BE2C (cell line): ENCODE measurements at places on chromosomes 5 and 9.

GRCh38 chr9:136903041-136903554, 16.8 kb downstream of the TRAF2 start:
- DNase-seq = no peak

DNA sequence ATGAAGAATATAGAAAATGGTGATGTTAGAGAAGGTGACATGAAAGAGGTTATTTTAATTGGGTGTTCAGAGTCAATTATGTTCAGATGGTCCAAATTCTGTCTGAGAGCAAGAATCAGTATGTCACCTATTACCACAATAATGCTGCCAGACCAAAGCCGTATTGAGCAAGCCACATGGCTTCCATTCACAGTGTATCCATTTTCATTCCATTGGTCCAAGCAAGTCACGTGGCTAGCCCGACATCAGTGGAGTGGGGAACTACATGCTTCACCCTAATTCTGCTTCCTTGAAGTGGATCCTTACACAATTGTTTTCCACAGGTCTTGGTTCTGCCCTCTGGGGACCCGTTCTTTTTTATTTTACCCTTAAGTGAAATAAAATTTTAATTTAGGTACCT, 413.5 kb downstream of the EBF1 start:
- no peak for DNase-seq

GRCh38 chr9:121831869-121832268, 180.4 kb downstream of the DAB2IP start:
- no peak for DNase-seq

DNA sequence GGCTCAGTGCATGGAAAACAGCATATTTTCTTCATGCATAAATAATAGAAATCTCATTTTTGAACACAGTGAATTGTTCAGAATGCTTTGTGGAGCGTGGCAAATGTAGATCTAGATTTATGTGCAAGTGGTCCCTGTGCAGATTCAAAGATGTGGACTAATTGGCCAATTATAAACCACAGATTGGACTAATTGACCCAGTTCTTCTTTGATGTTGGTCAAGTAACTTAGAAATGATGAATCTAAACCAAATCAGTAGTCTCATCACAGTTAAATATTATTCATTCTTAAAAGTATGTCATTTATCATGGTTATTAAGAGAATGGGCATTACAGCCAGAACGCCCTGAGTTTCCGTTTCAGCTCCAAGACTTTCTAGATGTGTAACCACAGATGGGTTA, 11.7 kb upstream of the PDE4D start:
- DNase-seq = no peak

DNA sequence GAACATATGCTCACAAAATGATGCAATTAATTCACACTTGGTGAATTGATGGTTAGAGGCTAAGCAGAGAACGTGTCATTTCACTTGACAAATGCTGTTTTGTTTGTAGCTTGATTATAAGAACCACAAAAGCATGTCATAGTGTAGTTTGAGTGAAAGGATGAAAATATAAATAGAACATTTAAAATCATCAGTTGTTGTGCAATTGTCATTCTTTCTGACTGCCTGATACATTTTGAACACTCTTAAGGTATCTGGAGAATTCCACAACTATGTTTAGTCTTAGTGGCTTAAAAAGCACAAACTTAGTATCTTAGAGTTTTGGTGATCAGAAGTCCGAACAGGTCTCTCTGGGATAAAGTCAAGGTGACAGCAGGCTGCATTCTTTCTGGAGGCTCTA, 129.4 kb downstream of the BASP1 start:
- DNase-seq = no peak

GRCh38 chr9:93324191-93324834, 127.2 kb upstream of the FAM120A start:
- DNase-seq = no peak

- DNase-seq = no peak
Measured at GRCh38 chr9:85118990-85119755, 449.6 kb downstream of the NTRK2 start.

DNA sequence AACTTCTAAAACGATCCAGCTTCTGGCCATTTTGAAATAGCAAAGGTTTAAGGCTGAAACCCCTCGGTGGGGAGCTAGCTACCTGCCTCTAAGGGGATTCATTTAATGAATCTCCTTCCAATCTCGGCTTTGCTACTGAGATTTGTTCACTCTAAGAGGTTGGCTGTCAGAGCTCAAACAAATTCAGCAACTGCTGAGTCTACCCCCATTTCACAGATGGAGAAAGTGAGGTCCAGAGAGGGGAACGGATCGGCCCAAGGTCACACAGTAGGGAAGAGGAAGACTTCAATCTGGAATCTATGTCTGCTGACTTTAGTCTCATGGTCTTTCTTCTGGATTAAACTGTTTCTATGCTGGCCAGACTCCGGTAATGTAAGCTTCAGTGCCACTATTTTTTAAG, 3.0 kb downstream of the CORO2A start:
- DNase-seq = no peak

DNA sequence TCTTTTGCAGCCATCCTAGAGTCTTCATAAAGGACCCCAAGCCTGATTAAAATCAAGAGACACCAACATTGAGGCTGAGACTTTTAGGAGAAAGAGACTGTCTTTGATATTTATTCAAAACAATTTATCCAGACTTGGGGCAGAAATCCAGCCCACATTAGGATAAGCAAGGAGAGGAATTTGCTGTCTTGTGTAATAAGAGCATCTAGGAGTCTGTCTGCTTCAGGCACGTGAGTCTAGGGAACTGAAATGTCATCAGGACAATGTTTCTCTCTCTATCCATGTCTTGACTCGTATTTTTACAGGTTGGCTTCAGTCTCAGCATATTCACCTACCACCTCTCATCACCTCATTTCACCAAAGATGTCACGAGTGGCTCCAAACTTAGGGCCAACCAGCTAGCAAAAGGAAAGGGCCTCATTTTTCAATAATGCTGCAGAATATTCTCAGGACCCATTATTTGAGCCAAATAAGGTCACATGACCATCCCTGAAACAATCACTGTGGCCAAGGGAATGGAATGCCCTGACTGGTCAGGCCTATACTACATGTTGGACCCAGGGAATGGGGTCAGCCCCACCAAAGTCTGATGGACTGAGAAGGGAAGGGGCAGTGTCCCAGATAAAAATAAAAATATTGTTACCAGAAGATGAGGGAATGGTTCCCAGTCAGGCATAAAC, 70.3 kb upstream of the SAP30L start:
- DNase-seq = no peak
